NCI-H1092 (cell line): ENCODE measurements at places on chromosomes 5 and 9.

DNA sequence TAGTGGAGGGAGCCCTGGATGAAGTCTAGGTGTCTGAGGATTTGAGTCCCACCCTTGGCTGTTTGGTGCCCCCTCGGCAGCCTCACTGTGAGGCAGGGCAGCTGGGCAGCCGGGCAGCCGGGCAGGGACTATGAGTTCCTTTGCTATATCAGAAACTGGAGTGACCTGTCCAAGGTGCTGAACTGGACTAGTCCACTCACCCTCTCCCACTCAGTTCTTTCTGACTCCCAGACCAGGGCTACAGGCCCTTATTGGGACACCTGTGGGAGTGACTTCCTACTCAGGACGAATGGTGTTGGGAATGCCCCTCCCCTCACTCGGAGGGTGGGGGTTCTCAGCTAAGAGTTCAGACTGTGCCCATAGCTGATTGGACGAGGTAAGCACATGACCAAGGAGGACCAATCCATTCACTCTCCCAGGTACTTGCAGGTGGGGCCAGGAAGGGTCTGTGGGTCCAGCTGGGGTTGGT, 34.1 kb upstream of the RAPGEF1 start:
- no peak for DNase-seq

- DNase-seq = no peak
Measured at GRCh38 chr9:38263532-38263931, 129.0 kb upstream of the ALDH1B1 start.

DNA sequence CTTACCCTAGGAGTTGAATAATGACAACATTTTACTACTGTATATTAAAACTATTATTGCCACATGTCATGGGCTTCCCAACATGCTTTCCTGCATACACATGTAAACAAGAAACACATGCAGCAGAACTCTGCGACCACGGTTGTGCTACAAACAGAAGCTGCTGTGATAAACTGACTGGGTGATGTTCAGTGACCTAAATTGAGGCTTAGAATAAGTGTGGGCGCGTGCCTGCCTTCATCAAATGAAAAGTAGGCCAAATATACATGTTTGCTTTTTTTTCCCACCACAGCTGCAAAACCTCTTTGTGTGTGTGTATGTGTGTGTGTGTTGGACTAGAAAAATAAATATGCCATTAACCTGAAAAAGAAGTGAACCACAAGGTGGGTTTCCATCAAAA, 1202.1 kb downstream of the PTPRD start:
- DNase-seq = no peak

- peak; percentile 23 for DNase-seq
Measured at GRCh38 chr9:91900055-91900796, 49.8 kb downstream of the ROR2 start.

GRCh38 chr9:27194401-27195091, 85.5 kb downstream of the TEK start:
- DNase-seq = no peak

GRCh38 chr5:16957304-16958196, 21.5 kb upstream of the MYO10 start:
- DNase-seq = no peak

- DNase-seq = no peak
Measured at GRCh38 chr9:69060766-69061165, 25.2 kb downstream of the FXN start.

DNA sequence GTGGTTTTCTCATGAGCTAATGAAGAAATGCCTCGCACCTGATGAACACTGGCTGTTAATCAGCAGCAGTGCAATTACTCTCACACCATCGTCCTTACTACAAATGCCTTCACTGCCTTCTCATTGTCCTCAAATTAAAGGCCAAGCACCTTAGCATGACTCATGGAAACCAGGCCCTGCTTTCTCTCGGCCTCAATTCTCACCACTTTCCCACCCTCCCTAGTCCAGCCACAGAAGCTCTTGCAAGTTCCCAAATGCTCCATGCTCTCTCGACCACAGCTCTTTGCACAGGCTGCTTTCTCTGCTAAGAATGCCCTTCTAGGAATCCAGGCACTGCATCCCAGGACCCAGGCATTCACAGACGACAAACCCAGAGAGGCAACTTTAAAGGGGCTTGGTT, 94.6 kb upstream of the KLF4 start:
- no peak for DNase-seq

GRCh38 chr9:131657940-131658339, 81.9 kb downstream of the RAPGEF1 start:
- no peak for DNase-seq

GRCh38 chr5:77022511-77023417, 7.4 kb upstream of the AGGF1 start:
- DNase-seq = no peak

DNA sequence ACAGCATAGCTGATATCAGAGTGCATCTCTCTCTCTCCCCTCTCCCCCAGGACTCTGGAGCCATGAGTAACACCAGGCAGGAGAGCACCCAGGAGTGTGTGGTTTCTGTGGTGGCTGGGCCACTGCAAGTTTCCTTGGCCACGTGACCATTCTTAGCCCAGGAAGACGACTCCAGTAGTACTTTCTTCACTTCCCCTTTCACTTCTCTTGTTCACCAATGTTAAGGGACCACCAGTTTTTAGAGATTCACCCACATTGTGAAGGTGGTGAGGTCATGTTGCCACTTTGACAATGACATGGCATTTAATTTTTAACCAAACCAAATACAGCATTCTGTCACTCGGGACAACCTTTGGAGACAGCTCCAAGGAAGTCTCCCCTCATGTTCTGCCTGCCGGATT, 17.9 kb upstream of the DAPK1 start:
- no peak for DNase-seq

DNA sequence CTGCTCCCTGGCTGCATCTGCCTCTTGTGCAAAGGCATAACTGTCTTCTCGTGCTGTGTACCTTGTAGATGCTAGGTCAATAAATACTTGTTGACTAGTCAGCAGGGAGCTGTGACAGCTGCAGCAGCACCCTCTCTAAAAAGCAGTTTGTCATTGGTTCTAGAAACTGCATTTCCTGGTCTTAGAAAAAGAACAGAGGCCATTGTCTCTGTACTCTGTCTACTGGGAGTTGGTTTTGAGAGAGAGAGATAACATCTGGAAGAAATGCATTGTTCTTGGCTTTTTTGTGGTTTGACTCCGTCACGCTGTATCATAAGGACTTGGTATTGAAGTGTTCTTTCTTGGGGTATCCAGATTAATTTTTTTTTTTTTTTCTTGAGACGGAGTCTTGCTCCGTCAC, 32.3 kb downstream of the SH3GLB2 start:
- DNase-seq = no peak

- no peak for DNase-seq
Measured at GRCh38 chr5:87051502-87052113, 216.1 kb upstream of the RASA1 start.

DNA sequence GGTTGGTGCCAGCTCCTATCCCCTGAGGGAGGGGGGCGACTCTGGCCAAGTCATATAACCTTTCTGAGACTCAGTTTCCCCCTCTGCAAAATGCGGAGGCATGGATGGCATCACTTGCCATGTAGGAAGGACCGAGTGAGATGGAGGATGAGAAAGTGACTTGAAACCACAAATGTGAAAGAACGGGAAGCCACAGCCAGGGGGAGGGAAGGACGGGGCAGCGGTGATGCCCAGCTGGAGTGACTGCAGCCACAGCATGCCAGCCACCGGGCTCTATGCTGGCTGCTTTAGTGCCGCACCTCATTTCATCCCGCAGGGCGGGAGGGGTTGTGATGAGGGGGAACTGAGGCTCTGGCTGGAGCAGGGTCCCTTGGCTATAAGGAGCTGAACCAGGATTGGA, 74.5 kb downstream of the HMCN2 start:
- DNase-seq = no peak

DNA sequence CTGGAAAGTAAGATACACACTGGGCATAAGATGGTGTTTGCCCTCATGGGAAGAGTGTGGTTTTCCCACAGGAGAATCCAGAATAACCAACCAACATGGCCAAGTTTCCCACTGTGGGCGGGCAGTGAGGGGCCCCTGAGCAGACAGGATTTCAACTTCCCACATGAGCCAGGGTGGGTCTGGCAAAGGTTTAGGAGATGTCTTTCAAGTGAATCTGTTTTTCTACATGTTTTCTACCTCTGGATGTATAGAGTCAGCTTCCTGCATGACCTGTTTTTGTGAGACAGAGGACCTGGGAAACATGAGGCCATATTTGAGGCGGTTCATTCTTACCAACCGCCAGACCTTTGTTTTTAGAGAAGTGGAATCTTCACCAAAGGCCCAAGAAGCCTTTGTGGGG, 100.5 kb downstream of the TLE4 start:
- DNase-seq = no peak

DNA sequence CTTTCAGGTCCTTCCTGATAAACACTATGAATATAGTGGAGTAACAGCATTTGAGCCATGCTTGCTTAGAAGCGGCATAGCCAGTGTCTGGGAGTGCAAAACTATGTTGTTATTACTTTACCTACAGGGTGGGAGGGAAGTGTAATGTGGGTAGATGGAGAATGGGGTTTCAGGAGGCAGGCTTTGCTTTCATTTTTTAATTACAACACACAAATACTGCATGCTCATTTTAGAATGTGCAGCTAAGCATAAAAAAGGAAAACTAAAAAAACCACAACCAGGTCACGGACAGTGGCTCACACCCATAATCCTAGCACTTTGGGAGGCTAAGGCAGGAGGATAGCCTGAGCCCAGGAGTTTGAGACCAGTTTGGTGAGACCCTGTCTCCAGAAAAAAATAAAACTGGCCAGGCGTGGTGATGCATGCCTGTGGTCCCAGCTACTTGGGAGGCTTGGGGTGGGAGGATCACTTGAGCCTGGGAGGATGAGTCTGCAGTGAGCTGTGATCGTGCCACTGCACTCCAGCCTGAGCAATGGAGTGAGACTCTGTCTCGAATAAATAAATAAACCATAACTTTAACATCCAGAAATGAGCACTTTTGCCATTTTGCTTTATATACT, 20.2 kb downstream of the HAVCR1 start:
- no peak for DNase-seq

DNA sequence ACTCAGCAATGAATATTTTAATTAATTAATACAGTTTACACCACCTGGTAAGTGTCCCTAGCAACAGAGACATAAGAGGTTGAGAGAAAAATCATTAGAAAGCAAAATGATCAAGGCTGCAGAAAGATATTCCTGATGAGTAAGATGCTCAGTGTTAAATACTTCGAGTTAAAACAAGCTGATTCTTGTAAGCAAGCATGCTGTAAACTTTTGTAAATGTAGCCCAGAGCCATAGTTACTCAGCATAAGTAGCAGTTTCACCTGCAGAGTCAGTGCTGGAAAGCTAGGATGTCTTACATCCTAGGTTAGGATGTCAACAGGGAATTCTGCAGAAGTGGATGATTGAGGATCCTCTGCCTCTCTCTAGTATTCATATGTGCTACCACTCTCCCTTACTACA, 4.2 kb downstream of the PRKACG start:
- DNase-seq = no peak

- DNase-seq = no peak
Measured at GRCh38 chr9:126228111-126228780, 98.4 kb upstream of the MVB12B start.

DNA sequence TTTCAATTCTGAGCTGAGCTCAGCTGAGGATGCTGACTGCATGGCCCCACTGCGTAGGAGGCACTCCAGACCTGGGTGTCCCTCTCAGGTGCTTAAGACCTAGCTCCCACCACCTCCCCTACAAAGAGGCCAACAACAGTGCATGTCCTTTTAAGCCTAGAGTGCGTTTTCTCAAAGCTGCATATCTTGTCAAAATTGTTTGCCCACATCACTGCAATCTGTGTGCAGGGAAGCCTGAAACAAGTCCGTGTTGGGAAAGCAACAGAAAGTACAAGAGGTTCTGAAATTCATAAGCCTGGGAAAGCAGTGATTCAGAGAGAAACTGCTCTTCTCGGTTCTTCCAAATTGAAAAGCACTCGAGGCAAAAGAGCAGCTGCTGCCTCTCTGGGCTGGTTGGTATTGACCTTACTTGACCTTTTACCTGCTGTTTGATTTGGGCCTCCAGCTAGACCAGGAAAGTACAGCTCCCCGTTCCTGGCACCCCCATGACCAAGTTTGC, 238.4 kb downstream of the NR2F1-AS1 start:
- DNase-seq = no peak

GRCh38 chr9:23686896-23687295, 139.1 kb downstream of the ELAVL2 start:
- DNase-seq = no peak

- DNase-seq = no peak
Measured at GRCh38 chr5:40412771-40413170, 266.9 kb upstream of the PTGER4 start.

- DNase-seq = no peak
Measured at GRCh38 chr9:129068990-129069861, 11.7 kb upstream of the DOLPP1 start.

GRCh38 chr5:6723816-6724300, 10.6 kb downstream of the TENT4A start:
- DNase-seq = no peak

GRCh38 chr5:104431981-104432380, 869.4 kb upstream of the NUDT12 start:
- peak; percentile 73 for DNase-seq

DNA sequence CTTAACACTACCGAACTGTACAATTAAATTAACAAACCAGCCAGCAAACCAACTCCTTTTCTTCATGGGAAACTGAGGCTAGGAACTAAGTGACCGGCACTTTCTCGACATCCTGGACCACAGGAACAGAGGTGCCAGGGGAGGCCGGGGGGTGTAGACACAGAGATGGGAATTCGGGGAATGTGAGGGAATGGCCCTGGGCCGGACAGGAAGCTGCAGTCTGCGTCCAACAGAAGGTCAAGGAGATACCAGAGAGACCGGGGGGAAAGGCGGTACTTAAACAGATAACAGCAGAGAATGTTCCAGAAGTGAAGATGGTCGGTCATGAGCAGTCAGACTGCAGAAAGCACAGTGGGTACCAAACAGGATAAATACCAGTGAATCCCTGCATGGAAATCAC, 40.3 kb downstream of the DBH start:
- DNase-seq = no peak

DNA sequence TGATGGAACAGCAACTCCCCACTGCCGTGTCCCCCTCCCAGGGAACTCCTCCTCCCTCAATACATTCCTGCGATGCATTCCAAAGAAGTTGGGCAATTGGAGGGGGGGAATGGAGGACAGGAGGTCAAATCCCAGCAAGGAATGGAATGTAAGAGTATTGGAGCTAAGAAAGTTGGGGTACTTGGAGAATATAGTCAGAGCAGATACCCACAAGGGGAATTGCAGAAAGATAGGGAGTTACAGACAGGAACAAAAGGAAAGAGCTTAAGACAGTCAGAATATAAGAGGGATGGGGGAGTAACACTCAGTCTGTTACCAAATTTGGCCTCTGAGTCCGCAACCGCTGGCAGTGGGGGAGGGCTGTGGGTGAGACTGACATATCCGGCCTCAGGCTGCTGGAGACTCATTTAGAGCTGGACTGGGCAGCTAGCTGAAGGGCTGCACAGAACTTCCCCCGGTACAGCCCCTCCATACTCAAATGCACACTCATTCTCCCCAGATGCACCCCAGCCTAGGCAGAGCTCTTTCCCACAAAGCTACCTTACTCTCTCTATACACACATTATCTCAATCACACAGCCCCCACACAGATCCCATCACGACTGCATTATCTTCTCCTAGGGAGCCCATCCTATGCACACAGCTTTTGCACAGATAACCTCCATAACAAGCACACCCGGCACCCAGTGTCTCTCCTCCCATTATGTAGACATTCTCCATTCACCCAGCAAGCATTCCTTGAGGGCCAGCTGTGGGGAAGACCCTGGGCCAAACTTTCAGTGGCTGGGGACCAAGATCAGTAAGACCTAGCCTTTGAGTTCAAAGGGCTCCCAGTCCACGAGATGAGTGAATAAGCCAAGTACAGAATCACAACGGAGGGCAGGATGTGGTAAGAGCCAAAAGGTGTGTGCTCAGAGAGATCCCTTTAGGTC, 3.7 kb downstream of the TLN1 start:
- no peak for DNase-seq

- DNase-seq = peak; percentile 87
Measured at GRCh38 chr9:14271093-14271673, 42.8 kb downstream of the NFIB start.
